ENCODE measurements at places on chromosomes 2 and 18. TPM values are rescaled to one million over a fixed set of nuclear protein-coding genes. Genes with fewer than 3 reads are reported as not detected.
A peak's percentile ranks its signal among the peaks of the same experiment; 100 is the strongest.

GRCh38 chr18:2325308-2325849, 245.9 kb downstream of the METTL4 start:
- no peaks in the 10 kb centered on the region for H3K36me3 ChIP-seq
- no peaks in the 10 kb centered on the region for H3K27me3 ChIP-seq
- no peaks in the 10 kb centered on the region for H3K4me1 ChIP-seq
- no peak overlapping the region for H3K27ac ChIP-seq
- H3K4me3 ChIP-seq, result no peak overlapping the region

DNA sequence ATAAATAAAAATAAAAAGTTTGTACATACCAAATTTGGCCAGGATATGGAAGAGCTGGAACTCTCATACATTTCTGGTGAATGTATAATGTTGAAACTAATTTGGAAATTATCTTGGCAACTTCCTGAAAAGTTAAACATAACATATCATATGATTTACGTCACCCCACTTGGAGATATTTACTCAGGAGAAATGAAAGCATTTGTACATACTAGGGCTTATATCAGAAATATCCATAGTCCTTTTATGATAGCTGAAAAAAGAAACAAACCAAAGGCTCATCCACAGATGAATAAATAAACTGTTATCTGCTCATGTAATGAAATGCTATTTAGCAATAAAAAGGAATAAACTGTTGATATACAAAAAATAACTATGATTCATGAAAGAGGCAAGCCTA, 318.2 kb upstream of the NRXN1 start:
- H3K27ac ChIP-seq, result no peak overlapping the region
- no peaks in the 10 kb centered on the region for H3K4me1 ChIP-seq
- no peak overlapping the region for H3K4me3 ChIP-seq
- no peaks in the 10 kb centered on the region for H3K36me3 ChIP-seq

DNA sequence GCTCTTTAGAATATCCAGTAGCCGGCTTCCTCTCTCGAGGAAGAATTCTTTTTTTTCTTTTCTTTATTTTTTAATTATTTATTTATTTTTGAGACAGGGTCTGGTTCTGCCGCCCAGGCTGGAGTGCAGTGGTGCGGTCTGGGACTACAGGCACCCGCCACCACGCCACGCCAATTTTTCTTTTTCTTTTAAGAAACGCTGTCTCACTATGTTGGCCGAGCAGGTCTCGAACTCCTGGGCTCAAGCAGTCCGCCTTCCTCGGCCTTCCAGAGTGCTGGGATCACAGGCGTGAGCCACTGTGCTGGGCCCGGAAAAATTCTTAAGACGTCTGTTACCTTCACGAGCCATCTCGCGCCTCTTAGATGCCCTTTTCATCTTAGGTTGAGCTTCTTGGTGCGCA, 931 bp upstream of the TMEM131 start:
- no peaks in the 10 kb centered on the region for H3K36me3 ChIP-seq
- peak overlapping the region; percentile 98 for H3K4me3 ChIP-seq
- peaks cover 15% of the 10 kb centered on the region for H3K4me1 ChIP-seq
- H3K27ac ChIP-seq, result peak overlapping the region; percentile 75
- no peaks in the 10 kb centered on the region for H3K27me3 ChIP-seq
- no peak for DNase-seq

DNA sequence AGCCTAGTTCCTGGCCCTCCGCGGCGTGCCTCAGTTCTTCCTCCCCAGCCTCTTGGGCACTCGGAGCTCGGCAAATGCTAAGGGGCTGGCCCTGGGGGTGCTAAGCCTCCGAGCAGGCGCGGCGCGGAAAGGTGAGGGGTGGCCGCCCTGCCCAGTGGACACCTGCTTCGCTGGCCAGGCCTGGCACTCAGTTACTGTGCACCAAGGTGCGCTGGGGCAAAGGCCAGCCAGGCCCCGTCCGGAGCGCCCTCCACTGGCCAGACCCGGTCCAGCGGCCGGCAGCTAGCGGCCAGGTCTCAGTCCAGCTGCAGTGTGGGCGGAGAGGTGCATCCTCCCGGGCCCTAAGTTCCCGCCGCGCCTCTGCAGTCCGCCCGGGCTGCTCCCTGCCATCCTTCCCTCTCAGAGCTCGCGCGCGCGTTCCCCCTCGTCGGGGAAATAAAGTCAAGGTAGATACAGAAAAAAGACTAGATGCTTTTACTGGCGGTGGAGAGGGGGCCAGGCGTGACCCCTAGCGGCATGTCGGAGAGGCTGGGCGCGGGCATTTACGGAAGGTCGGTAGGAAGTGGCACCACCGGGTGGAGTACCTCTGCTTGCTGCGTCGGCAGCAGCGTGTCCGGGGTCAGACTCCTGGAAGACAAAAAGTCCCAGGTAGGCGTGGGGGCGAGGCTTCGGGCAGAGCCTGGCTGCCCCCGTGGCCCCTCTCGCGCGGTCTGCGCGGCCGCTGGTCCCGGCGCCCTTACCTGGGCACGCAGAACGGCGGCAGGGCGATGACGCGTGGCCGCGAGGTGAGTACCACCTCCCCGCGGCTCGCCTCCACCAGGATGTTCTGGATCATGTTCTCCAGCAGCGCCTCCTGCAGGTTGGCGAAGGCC, 9.4 kb upstream of the CRYBA2 start:
- H3K27ac ChIP-seq, result peak overlapping the region; percentile 98
- peak overlapping the region; percentile 47 for H3K4me3 ChIP-seq
- H3K27me3 ChIP-seq, result no peaks in the 10 kb centered on the region

DNA sequence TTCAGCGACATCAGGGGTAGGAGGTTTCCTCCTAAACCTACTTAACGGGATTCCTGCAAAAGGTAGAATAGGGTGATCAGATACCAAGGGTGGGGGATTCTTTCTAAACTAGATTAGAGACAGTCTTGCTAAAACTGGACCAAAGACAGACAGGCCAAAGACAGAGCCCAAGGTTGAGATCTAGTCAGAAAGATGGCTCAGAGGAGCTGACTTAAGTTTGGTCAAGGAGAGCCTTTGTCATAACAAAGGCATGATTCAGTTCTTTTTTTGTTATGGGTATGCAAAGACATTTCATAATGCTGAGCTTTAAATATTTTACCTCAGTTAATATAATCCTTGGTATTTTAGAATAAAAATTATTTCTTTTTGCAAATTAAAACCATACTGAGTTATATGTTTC, 17.8 kb upstream of the GPR75 start:
- DNase-seq, result no peak
- no peaks in the 10 kb centered on the region for H3K27me3 ChIP-seq
- H3K4me1 ChIP-seq, result no peaks in the 10 kb centered on the region
- H3K36me3 ChIP-seq, result peaks cover 24% of the 10 kb centered on the region

DNA sequence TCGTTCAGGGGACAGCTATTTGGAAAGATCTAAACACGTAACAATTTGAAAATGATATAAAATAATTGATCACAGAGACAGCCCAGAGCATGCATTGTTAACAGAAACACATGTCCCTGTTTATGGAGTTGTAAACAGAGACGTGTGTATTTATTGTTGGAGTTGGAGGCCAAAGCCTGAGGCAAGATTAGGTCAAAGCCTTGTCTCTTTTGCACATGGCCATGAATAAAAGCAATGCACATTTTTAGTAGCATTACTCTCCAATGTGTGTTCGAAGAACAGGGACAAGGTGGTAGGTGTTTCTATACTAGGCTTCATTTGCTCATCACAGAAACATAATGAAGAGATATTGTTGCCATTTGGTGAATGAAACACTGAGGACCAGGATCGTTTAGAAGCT, 841.5 kb upstream of the FANCL start:
- no peak for DNase-seq
- no peak overlapping the region for H3K4me3 ChIP-seq

DNA sequence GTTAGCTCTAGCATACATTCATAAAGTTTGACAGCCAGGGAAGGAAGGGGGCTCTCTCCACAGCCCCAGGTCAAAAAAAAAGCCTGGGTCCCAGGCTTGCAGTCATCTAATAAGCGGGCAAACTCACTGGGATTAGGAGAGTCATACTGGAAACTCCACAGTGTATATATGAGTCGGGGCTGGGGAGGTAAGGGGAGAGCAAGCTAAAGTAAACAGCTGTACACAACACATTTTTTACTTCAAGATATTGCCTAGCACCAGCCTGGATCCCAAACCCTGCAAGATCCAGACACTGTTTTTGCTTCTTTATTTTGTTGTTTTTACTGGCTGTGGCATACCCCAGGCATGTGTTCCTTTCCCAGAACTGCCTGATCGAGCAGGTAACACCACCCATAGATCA, 291.3 kb upstream of the TANK start:
- no peak for DNase-seq
- no peaks in the 10 kb centered on the region for H3K27me3 ChIP-seq
- no peak overlapping the region for H3K4me3 ChIP-seq

- no peak overlapping the region for H3K4me3 ChIP-seq
- no peak for DNase-seq
- H3K27me3 ChIP-seq, result no peaks in the 10 kb centered on the region
- no peak overlapping the region for H3K27ac ChIP-seq
- H3K36me3 ChIP-seq, result no peaks in the 10 kb centered on the region
These were observed 138.4 kb downstream of the GALNT3 start for GRCh38 chr2:165655661-165656060.

GRCh38 chr2:70095720-70096670, 8.7 kb downstream of the PCBP1 start:
- H3K27me3 ChIP-seq, result no peaks in the 10 kb centered on the region
- peak overlapping the region; percentile 91 for H3K27ac ChIP-seq
- peaks cover 14% of the 10 kb centered on the region for H3K4me1 ChIP-seq

GRCh38 chr2:163248376-163249253, 410.0 kb upstream of the KCNH7 start:
- H3K36me3 ChIP-seq, result no peaks in the 10 kb centered on the region
- no peak overlapping the region for H3K27ac ChIP-seq
- DNase-seq, result no peak
- no peaks in the 10 kb centered on the region for H3K4me1 ChIP-seq
- no peaks in the 10 kb centered on the region for H3K27me3 ChIP-seq

DNA sequence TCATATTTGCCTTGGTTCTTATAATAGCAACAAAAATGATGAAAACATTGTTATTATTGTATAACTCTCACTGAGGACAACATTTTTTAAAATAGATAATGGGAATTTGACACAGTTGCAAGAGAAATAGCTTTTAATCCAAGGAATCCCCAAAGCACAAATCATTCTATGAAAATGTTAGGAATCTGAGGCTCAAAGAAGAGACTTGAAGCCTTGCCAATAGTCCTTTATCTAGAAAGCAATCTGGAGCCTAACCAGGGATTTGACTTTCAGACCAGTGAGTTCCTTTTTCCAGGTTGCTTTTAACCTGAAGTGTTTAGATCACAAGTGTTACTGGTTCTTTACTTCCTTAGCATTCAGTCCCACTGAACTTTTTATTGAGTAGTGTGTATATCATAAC, 574.5 kb upstream of the ZEB2 start:
- H3K4me3 ChIP-seq, result no peak overlapping the region
- DNase-seq, result no peak
- H3K27ac ChIP-seq, result no peak overlapping the region
- H3K4me1 ChIP-seq, result no peaks in the 10 kb centered on the region

DNA sequence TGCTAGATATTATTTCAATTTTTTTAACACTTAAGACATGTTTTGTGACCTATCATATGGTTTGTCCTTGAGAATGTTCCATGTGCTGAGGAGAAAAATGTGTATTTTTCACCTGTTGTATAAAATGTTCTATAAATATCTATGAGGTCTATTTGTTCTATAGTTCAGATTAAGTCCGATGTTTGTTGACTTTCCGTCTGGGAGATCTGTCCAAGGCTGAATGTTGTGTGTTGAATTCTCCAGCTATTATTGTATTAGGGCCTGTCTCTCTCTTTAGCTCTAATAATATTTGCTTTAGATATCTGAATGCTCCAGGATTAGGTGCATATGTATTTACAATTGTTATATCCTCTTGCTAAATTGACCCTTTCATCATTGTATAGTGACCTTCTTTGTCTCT, 144.1 kb downstream of the NYAP2 start:
- no peak overlapping the region for H3K27ac ChIP-seq
- DNase-seq, result no peak
- H3K4me3 ChIP-seq, result no peak overlapping the region
- H3K4me1 ChIP-seq, result no peaks in the 10 kb centered on the region

DNA sequence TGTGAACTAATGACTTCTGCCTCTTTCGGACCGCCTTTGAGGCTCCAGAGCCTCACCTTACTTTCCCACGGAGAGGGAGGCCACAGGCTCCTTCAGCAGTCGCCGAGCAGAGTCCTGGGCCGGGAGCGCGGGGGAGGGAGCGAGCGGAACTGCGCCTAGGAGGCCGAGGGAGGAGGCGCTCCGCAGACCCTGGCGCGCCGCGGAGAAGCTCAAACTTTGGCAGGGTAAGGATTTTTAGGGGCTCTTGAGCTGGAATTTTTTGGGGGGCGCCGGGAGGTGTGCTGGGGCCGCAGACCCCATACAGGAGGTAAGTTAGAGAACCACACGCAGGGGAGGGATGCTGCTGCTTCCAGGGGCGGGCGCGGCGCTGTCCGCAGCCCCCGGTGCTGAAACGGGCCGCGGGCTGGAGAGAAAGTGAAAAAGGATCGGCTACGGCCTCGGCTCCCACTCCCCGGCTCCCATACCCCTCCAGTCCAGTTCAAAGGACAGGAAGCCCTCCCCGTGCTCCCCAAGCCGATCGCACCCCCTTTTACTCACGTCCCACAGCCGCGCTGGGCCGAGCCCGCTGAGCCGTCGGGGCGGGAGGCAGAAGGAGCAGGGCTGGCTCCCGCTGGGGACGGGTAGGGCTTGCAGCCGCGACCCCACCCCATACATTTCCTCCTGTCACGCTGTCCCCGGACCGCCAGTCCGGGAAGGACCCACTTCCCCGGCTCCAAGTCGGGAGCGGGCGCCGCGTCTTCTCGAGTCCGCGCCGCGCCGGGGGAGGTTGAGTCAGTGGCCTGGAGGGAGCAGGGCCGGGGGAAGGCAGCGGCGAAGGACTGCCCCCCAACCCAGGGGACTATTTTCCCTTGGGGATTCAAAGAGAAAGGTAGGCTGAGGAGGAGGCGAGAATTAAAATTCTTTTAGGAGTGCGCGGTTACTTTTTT, at the start of gene CNGA3:
TSS of gene CNGA3 (plus strand) at position 146 of the 926 bp plus-strand sequence. CDS start 23,520 bp downstream, outside the sequence.
- DNase-seq, result peak; percentile 40
- H3K36me3 ChIP-seq, result no peaks in the 10 kb centered on the region
- H3K4me1 ChIP-seq, result peaks cover 6% of the 10 kb centered on the region

DNA sequence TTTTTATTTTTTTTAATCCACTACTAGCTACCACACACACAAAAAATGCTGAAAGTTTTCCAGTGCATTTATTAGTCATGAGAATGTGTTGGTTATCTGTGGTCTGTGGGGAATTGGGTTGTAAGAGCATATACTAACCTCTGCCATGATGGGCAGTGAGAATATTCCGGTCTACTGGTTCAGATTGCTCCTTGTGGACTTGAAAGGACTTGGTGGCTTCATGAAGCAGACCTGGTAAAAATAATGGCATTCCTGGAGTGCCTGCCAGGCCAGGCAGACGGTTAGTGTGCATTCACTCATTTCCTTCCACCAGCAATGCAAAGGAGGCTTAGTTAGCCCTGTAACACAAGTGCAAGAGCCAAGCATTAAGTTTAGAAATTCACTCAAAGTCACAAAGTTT, 150.8 kb downstream of the THSD7B start:
- no peak overlapping the region for H3K27ac ChIP-seq
- no peaks in the 10 kb centered on the region for H3K36me3 ChIP-seq
- H3K27me3 ChIP-seq, result no peaks in the 10 kb centered on the region
- DNase-seq, result no peak
- H3K4me1 ChIP-seq, result no peaks in the 10 kb centered on the region
- H3K4me3 ChIP-seq, result no peak overlapping the region

SP9 gene
- not detected for total RNA-seq

LYPD6B gene
- total RNA-seq, result 0.59 TPM

ITPRID2 gene
- 65.3 TPM for total RNA-seq

PSTPIP2 gene
- 14.7 TPM for total RNA-seq

SMAD2 gene
- total RNA-seq, result 31.3 TPM
